NCI-H1417 (cell line): ENCODE measurements at places on chromosomes 6 and 20.

DNA sequence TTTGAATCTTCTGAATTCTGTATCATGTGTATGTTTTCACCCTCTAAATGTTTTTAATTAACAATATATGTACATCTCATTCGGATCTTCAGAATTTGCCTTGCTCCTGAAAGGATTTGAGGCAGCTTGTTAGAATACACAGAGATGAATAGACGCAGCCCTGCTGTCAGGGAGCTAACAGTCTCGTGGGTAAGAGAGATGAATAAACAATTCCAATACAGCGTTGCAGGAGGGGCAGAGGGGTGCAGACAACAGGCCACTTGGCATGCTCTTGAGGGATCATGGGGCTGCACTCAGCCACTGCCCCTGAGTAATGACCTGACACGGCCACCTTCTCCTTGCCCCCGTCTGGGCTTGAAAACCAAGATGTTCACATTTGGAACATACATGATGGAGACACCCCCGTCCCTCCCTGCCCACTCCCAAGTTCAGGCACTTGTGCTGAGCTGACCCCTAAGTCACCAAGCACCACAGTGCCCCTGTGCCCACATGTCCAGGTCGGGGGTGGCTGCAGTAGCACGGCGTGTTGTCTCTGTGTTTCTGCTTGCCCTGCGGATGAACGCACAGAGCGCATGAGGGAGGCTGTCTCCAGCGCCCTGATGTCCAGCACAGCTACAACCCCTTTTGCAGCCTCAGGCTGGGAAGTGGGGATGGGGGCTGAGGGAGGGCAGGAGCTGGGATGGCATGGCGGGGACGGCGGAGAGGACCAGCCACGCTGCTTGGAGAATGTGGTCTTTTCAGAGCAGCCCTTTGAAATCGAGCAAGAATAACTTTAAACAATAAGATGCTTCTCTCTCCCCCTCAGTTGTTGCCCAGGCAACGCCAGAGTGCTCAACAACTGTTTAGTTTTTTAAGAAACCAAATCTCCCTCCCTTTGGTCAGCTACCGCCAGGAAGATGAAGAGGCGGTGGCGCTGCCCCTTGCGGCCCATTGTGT lies 33.0 kb upstream of the CDH22 start:
- no peak for DNase-seq

DNA sequence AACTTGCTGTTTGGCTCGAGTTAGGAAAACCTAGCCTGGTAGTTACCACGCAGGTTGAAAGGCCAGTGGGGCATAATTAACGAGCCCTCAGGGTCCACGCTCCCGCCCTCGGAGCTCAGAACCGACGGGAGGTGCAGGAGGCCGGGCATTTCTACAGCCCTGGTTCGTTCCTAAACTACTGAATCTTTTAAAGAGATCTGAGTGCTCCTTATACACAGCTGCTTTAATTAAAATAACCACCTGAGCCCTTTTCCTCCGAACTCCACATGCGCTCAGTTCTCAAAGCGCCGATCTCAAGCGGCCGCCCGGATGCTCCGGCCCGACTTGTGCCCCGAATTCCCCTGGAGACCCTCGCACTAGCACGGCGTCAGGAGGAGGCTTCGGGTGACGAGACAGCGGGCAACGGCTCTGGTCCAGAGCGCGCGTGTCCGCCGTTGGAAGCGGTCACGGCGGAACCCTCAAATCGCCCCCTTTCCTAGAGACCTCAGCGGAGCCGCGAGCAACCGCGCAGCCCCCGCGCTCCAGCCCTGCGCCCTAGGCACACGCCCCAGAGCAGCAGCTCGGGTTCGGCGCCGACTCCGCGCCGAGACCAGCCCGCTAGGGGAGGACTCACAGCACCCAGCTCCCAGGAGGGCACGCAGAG lies 397 bp downstream of the WDR27 start:
- DNase-seq = peak; percentile 83

- DNase-seq = no peak
Observed at GRCh38 chr6:128519931-128520435, 416 bp downstream of the PTPRK start.

GRCh38 chr6:87925373-87926060 lies 122.1 kb upstream of the SPACA1 start:
- DNase-seq = peak; percentile 11

DNA sequence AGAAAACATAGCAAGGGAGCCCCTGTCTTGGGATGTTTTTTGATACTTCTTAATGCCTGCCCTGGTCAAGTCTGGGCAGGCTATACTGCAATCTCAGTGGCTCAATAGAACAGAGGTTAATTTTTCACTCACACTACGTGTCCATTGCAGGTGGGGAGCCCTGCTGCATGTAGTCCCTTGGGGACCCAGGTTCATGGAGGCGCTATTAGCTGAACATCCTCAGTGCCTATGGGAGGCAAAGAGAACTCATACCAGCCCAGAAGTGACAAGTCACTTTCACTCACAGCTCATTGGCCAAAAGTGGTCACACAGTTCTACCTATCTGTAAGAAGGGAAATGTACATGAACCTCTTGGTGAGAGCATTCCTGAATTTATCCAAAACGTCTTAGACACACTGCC lies 23.2 kb downstream of the CGA start:
- no peak for DNase-seq
